Heart left ventricle (tissue), 16 donors: ENCODE measurements at places on chromosomes 5 and 9. TPM values are rescaled to one million over a fixed set of nuclear protein-coding genes. Genes with fewer than 3 reads are reported as not detected.

Gene TLX3
- total RNA-seq = not detected

Gene SAXO1
- total RNA-seq = 0.11 TPM

Gene RAPGEF6
- 7.0 TPM for total RNA-seq

Gene AK8
- not detected for total RNA-seq

Gene IFNB1
- total RNA-seq = not detected

Gene ANKRD20A1
- 0.63 TPM for total RNA-seq

Gene C9orf50
- not detected for total RNA-seq

Gene IFNA13
- total RNA-seq = not detected

Gene PCDHGA2
- total RNA-seq = 11.7 TPM

Gene ERGIC1
- total RNA-seq = 83.0 TPM

Gene MAN1B1
- total RNA-seq = 25.0 TPM

Gene SH3GL2
- total RNA-seq = 8.7 TPM

Gene RELL2
- 0.36 TPM for total RNA-seq

Gene TEX48
- total RNA-seq = not detected

Gene NUTM2G
- not detected for total RNA-seq

Gene NR4A3
- 11.0 TPM for total RNA-seq

Gene NMRK1
- total RNA-seq = 5.9 TPM

Gene TXNDC8
- total RNA-seq = not detected

Gene LOX
- total RNA-seq = 17.8 TPM
